Activated CD8-positive, alpha-beta memory T cell treated with anti-CD3 and anti-CD28 coated beads, Interleukin-2, amount 50 U/mL, for 4 hours (primary cell): ENCODE measurements at places on chromosomes 5 and 9.

DNA sequence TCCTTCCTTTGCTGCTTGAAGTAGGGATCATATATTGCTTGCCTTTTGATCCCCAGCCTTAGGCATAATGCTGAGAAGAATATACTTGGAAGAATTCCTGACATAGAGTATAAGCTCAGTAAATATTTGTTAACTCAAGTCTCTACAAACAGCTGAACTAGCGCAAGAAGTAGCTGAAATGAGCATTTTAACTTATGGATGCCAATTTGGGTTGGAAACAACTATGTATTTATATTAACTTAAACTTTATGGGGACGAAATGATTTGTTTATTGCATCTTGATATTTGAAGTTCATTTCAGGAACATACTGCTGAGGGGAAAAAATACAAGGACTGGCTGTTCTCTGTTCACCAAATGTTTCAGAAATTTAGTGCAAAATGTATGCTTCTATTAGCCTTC lies 258.7 kb downstream of the CDH12 start:
- no peak for DNase-seq

- no peak for DNase-seq
Measured at GRCh38 chr9:75448281-75448680, 360.0 kb downstream of the OSTF1 start.

DNA sequence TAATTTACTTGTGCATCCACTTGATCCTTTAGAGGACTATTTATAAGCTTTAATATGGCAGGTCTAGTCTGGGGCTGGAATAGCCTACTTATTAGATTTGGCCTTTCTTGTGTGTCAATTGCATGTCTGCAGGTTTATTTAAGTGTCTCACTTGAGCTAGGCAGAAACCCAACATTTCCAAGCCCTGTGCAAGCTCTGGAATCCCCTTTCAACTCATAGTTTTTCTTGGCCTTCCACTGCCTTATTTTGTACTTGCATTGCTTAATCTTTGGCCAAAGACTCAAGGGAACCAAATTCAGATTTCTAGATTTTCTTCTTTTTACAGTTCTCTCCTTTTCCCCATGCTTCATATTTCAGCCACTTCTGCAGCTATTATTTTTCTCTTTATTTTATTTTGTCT lies 102.4 kb upstream of the RFX3 start:
- DNase-seq: no peak

DNA sequence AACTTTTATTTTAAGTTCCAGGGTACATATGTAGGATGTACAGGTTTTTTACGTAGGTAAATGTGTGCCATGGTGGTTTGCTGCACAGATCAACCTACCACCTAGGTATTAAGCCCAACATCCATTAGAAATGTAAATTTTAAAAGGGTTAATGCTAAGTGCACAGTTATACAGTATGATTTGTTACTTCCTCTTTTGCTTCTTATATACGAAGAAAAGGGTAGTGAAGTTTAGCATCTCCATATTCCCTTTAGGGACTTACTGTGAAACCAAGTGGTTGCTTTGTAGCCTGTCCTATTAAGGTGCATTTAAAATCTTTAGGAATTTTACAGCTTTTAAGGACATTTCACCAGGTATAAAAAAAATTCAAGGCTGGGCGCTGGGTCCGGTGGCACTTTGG lies 46.4 kb downstream of the RBM27 start:
- DNase-seq: no peak

- DNase-seq: no peak
Measured at GRCh38 chr5:125348936-125349831, 602.7 kb upstream of the ZNF608 start.

DNA sequence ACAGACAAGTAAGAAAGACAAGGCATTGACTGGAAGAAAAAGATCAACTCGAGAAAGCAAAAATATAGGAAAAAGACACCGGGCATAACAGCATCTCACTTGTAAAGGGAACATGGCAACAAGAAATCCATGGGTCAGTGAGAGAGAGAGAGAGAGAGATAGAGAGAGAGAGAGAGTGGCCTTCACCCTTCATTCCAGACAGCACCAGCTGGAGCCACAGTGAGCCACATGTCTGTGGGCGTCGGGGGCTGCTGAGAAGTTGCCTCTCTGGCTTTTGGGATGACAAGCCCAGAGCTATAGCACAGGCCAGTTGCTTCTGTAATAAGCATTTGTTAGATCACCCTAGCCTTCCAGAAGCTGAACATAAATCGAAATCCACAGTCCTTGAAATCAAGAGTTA lies 20.3 kb upstream of the ENC1 start:
- DNase-seq: no peak

DNA sequence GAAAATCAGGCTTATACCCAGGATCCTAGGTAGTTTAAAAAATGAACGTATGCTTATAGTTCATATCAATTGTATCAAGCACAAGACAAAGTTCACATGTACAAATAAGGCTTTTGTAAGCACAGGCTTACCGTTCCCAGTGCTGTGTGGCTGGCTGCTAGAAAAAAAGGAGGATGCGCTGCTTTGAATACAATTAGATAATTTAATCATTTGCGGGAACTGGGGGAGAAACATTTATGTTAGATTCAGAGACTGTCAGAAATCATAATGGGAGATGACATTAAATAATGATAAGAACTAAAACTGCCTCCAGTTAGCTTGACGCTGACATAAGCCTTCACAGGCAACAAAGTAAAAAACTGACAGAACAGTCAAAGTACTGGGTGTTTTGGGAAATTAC lies 93.2 kb downstream of the FNBP1 start:
- no peak for DNase-seq

- DNase-seq: no peak
Measured at GRCh38 chr9:21096172-21096900, 18.6 kb upstream of the IFNB1 start.
